T-helper 2 cell treated with Interferon-gamma antibody and Interleukin-4, amounts not matched to agents 5 μg/mL and 100 μg/mL, for 36 hours (primary cell): ENCODE measurements at places on chromosomes 5 and 9.

DNA sequence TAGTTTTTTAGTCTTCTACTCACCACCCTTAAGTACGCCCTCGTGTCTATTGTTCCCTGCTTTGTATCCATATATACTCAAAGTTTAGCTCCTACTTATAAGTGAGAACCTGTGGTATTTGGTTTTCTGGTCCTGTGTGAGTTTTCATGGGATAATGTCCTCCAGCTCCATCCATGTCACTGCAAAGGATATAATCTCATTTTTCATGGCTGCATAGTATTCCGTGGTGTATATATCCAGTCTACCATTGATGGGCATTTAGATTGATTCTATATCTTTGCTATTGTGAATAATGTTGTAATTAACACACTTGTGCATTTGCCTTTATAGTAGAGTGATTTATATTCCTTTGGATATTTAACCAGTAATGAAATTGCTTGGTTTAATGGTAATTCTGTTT is 579.9 kb downstream of the CDH18 start:
- DNase-seq = no peak

DNA sequence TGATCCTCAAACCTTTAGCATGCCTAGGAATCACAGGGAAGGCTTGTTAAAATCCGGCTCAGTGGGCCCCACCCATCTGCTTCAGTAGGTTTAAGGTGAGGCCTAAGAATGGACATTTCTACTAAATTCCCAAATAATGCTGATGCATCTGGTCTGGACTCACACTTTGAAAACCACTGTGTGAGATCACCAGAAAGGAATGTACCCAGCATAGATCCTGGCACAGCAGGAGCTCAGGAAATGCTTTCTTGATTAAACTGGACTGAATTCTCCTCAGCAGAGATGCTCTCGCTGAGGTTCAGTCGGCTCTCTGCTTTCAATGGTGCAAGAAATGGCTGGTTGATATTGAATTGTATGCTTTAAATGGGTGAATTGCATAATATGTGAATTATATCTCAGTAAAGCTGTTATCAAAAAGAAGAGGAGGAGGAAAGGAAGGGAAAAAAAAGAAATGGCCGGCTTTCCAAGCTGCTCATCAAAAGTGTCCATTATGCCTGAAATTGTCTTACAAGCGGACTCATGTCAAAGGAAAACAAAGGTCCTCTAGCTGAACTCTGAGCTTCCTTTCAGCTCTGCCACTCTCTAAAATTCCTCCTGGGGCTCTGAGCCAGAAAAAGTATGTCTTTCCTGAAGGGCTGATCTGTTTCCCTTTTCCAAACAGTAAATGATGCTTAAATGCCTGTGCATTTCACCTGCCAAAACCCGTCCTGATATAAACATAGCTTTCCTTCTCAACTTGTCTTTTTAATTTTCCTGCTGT is 77.6 kb upstream of the SAP30L start:
- DNase-seq = no peak

DNA sequence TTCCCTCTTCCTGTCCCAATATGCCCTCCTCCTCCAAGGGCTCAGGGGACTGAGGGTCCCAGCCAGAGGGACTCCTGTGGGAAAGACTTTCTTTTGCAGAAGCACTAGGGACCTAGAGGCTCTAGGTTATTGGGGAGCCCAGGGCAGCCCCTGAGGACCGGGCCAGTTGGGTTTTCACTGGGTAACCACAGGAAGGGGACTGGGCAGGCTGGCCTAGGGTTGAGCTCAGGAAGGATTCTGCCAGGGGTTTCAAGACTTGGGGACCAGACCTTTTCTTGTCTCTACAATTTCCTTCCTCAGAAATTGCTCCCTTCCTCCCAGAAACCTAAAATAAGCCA is 24.4 kb upstream of the HMCN2 start:
- no peak for DNase-seq

DNA sequence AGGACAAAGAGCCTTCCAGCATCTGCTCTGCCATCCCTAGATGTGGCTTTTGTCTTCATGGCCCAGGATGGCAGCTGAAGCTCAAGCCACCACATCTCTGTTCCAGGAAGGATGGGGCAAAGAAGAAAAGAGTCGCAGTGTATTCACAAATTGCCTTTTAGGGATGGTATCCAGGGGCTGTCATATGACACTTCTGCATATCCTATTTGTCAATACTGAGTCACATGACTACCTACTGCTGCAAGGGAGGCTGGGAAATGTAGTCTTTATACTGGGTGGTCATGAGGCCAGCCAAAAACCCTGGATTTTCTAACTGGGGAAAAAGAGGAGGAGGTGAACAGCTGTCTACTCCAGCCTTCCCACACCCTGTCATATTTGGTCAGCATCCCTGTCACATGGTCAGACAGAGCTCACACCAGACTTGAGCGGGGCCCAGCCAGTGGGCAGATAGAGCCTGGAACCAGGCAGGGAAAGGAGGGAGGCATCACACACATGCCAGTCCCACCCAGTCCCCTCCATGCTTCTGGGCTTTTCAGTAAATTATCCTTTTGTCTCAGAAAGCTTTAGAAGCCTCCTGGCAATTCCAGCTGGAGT is 52.0 kb downstream of the OLFM1 start:
- DNase-seq = no peak

DNA sequence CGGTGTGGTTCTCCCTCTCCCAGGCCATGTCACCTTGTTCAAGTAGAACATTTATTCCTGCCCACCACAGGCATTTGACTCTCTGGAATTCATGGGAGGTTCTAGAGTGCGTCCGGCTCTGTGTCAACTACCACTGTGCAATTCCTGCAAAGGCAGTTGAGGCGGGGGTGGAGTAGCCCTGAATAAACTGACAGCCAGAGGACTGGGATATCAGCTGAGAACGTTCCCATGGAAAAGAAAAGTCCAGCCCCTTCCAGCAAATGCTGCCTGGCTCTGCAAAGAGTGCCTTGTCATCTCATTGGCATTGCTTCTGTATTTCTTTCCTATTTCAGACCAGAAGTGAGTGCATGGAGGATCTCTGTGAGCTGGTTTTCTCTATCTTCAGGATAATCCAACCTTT is 18.9 kb upstream of the MEGF9 start:
- DNase-seq = no peak

GRCh38 chr9:130944510-130945058 is 5.5 kb upstream of the FIBCD1 start:
- no peak for DNase-seq

GRCh38 chr5:173816728-173817127 is 71.4 kb upstream of the CPEB4 start:
- no peak for DNase-seq

DNA sequence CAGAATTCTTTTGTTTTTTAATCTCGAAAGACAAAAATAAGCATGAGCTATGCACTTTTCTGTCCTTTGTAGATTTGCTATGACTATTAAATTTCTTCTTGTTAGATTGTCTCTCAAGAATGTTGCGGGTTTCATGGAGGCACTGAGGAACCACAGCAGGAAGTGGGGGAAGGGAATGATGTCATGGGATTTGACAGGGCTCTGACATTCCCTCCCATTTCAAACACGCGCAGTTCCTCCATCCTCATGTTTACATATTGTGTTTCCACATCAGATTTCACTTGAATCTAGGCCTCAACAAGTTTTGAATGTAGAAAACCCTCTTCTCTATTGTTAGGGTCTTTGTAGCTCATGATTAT is 154.8 kb downstream of the PALM2AKAP2 start:
- DNase-seq = no peak

GRCh38 chr9:99746406-99746805 is 75.3 kb upstream of the NR4A3 start:
- DNase-seq = no peak

GRCh38 chr5:17267106-17267505 is 49.7 kb downstream of the BASP1 start:
- no peak for DNase-seq

GRCh38 chr9:114666851-114667250 is 9.2 kb upstream of the TEX53 start:
- DNase-seq = no peak

- DNase-seq = no peak
Measured at GRCh38 chr9:79883073-79883645, 311.4 kb downstream of the TLE4 start.

- peak; percentile 27 for DNase-seq
Measured at GRCh38 chr9:121278477-121279261, 10.7 kb downstream of the GSN start.

DNA sequence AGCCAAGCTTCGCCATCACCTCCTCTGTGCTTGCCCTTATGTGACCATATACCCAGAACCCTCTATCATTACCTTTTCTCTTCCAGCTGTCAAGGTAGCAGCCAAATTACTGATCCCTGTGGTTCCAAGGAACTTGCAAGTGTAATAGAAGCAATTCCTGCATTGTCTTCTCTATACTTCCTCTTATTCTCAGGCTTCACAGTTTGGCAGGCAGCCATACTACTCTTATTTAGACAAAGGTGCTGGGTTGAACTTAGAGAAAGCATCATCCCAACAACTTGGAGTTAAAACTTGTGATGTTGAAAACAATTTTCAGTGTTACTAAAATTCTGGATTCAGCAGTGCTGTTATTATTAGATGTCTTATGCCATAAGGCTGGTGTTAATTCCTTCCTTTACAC is 93.2 kb downstream of the NLN start:
- no peak for DNase-seq

- no peak for DNase-seq
Measured at GRCh38 chr9:113436728-113437515, 26.4 kb downstream of the C9orf43 start.

DNA sequence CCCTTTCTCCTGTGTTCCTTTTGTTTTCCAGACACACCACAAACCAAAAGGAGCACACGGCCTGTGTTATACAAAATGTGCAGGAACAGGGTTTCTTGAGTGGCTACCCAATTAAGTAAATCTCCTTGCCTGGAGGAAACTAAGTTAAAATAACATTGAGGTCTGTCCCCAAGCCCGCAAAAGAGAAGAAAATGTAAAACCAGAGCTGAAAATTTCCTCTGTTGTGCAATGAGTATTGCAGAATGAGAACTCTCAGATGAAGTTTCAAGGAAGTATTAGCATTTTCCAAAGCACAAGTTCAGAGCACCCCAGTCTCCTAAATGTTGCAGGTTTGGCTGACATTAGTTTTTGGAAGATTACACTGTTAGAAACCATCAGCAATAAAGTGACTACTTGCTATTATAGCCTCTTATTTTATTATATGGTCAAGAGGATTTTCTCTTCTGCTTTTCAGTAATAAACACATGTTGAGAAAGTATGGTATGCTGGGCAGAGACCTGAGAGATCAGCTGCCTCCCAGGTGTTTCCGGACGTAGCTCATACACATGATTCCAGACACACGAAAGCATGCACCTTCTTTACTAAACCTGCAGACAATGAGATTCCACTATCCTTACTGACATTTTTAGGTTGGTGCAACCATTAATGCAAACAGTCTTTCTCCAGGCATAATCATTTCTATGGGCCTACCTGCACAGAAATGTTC is 161.3 kb downstream of the SNCAIP start:
- DNase-seq = no peak

DNA sequence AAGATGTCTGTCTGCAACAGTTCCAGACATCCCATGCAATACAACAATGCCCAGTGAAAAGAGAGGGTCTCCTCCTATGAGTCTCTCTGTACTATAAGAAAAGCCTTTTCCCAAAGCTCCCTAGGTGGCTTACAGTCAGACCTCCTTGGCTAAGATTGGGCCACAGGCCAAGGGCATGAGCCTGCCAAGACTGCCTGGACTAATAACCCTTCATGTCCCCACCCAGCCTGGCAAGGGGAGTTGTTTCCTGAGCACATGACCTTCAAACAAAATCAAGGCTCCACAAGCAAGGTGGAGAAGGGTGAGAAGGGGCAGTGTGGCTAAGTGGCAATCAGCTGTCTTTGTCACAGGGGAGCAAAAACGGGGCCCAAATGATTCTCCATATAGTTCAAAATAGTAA is 75.6 kb upstream of the ZSWIM6 start:
- DNase-seq = no peak

- DNase-seq = no peak
Measured at GRCh38 chr5:39102684-39103155, 28.5 kb upstream of the RICTOR start.

DNA sequence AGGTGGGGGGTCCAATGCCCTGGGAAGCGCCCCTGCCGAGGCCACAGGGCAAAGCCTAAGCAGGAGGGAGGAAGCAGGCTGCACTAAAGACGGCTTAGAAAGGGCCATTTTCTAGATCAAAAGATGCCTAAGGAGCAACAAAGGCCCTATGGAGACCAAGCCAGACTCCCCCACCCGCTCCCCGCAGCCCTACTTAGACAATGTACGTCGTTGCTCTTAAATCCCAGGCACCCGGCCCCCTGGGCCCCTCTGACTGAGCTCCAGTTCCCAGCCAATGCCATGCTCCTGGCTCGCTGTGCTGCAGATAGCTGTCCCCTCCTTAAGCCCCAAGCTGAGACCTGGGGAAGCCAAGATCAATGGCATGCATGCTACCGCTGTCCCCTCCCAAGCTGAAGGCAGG is 10.3 kb downstream of the IPPK start:
- no peak for DNase-seq

DNA sequence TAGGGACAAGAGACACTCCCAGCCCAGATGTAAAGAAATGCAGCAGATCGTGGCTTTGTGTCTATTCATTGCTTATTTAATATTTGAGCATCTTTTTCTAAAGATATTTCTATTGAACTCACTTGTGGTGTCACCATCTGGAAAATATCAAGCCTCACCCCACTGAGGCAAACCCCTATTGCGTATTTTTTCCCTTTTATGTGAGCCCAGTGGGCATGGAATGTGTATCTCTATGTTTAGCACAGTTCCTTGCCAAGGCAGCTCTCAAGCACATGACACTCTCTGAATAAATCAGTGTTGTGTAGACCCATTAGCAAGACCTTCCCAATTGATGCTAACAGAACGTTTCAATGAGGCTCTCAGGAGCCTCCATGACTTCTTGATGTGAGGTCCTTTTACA is 81.6 kb downstream of the TMEM174 start:
- no peak for DNase-seq

- DNase-seq = no peak
Measured at GRCh38 chr9:101999441-101999840, 261.0 kb upstream of the GRIN3A start.

DNA sequence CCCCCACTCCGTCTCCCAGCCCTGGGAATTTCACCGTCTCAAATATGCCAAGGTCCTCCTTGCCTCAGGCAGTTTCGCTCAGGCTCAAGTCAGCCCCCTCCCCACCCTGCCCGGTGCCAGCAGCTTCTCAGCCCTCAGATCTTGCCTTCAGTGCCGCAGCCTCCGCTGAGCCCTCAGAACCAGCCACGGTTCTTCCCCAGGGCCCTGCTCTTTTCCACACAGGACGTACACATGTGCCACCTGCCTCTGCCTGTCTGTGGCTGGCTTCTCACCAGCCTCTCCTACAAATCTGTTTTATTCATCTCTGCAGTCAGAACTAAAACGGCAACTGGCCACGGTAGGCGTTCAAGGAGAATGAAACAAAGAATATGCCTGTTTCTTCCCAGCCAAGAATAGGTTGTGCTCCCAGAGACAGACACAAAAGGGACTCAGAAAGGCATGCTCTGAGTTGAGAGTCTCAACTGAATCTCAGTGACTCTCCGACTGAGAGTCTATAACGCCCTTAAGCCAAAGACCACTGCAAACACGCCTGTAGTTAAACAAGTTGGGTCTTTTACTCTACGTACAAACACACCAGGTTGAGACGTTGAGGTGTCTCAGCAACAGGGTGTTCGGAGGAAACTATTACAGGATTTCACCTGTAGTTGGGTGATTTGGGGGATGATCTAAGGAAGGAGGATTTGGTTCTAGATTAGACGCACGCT is 10.6 kb upstream of the GRIN1 start:
- DNase-seq = no peak
